GM19239 (cell line): ENCODE measurements at places on chromosomes 11 and 22.

GRCh38 chr11:73347067-73347466 is 29.1 kb upstream of the RELT start:
- no peak for DNase-seq

- DNase-seq = no peak
Observed at GRCh38 chr11:121669422-121669821, 216.7 kb upstream of the SORL1-AS1 start.

DNA sequence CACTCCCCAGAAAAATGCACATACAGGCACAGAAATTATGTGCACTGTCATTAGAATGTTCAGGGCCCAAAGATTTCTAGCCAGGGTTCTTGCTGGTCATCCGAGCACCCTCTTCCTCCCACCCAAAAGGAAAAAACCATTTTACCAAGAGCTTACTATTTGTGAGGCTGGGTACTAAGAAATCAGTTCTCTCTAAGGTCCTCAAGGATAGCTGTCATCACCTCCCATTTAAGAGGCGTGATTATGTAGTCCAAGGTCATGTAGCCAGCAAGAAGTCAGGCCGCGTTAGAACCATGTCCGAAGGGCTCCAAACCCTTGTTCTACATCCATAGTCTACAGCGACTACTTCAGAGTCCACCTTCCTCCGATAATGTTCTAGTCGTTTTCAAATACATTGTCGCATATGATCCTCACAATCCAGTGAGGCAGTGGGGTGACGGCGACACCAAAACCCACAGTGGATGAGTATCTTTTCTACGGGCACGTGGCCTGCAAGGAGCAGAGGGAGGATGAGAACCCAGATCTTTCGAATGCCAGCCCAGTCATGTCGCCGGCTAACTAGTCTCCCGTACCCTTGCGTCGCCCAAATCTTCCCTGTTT is 634 bp downstream of the TIMM8B start:
- DNase-seq = peak; percentile 10

GRCh38 chr22:17999851-18000250 is 24.5 kb downstream of the MICAL3 start:
- DNase-seq = no peak

DNA sequence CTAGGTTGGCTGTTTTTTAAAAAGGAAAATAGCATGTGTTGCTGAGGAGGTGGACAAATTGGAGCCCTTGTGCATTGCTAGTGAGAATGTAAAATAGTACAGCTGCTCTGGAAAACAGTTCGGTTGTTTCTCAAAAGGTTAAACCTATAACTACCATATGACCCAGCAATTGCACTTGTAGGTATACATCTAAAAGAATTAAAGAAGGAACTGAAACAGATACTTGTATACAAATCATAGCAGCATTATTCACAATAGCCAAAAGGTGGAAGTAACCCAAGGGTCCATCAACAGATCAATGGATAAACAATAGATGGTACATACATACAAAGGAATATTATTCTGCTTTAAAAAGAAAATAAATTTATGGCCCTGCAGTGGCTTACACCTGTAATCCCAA is 111.4 kb downstream of the CSTPP1 start:
- no peak for DNase-seq

GRCh38 chr11:61874377-61874809 is 17.0 kb downstream of the FADS3 start:
- DNase-seq = no peak

GRCh38 chr11:134356656-134357544 is 25.1 kb downstream of the GLB1L2 start:
- DNase-seq = no peak

DNA sequence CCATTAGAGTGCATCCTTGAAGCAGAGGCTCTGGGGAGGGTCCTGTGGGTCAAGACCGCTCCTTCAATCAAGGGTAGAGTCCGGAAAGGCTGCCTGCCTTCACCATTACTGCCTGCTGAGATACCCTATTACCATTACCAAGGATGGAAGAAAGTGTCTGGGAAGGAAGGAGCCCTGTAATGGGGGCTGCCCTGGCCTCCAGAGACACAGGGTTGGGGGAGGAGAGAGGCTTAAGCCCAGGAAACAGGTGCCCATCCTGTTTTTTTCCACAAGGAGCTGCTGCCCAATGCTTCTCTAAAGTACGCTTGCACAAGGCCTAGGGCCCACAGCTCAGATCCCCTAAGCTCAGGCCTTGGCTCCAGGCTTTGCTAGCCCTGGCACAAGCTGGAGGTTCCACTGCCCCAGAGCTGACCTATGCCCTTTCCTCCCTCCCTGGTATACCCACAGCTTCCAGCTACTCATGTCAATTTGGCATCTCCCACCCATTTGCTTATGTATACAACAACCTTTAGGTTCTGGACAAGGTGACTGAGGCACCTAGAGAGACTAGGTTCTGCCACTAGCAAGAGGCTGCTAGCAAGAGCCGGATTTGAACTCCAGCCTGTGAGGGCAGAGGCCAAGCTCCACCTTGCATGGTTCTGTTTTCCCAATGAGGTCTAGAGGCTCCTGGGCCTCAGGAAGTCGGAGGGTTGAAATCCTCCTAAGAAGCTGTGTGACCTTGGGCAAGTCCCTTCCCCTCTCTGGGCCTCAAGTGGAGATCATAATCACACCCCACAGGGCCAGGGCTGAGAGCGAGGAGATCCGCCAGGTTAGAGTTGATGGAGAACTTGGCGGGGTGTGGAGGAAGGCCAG is 1.5 kb upstream of the PLCB3 start:
- no peak for DNase-seq

GRCh38 chr11:104798789-104799188 is 99.5 kb downstream of the CASP12 start:
- no peak for DNase-seq

DNA sequence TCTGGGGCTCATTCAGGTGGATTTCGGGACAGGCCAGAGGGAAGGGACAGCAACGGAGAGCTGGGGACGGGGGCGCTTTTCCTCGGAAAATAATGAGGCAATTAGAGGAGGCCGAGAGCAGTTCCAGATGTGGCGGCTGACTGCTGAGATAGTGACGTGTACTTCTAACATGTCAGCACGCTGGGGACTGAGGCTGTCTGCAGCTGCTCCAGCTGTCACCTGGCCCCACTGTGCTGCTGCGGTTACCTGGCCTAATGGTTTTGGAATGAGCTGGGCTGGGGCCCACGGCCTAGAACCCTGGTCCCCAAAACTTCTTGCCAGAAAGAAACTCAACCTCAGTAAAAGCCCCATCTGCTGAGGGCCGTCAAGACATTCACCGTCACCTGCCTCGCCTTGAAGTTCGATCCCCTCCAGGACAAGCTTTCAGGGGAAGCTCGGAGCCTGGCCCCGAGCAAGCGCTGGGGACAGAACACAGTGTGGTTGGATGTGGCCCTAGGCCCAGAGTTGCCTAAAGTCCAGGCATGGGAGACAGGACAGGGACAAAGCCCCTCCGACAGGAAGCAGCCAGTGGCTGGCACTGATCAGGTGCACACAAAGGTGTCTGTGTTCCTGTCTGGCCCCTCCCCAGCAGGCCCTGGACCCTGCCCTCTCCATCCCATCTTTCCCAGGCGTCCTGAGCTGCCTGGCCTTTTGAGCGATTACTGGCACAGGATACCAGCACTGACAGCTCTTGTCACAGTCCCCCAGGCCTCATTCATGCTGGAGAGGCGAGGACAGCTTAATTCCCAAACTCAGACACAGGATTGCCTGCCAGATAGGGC is 22.1 kb downstream of the RPUSD4 start:
- no peak for DNase-seq

GRCh38 chr11:46907606-46908005 is 10.7 kb downstream of the LRP4 start:
- no peak for DNase-seq

GRCh38 chr11:61598886-61599868 is 18.3 kb upstream of the SYT7 start:
- DNase-seq = no peak

- DNase-seq = peak; percentile 51
Observed at GRCh38 chr11:68855205-68855981, 13.7 kb upstream of the CPT1A start.

DNA sequence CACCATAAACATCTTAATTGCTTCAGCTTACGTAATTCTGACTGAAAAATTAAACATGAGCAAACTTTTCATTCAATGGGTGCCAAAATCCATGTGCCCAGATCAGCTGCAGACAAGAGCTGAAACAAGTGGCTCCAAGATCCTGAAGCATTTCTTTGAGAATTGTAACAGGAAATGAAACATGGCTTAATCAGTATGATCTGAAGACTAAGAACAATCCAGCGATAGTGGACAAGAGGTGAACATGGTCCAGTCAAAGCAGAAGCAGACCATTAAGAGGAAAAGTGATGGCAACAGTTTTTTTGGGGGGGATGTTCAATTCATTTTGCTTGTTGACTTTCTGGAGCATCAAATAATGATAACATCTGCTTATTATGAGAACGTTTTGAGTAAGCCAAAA is 1964.5 kb upstream of the RAG2 start:
- DNase-seq = no peak

- no peak for DNase-seq
Observed at GRCh38 chr11:4884361-4884760, 2.7 kb downstream of the OR51T1 start.

- DNase-seq = no peak
Observed at GRCh38 chr11:117918366-117919255, 10.6 kb downstream of the TMPRSS13 start.
